GM23338 (cell line): ENCODE measurements at places on chromosomes 1 and 21. TPM values are rescaled to one million over a fixed set of nuclear protein-coding genes. Genes with fewer than 3 reads are reported as not detected.

NRDC gene
- total RNA-seq, result 121 and 129 TPM in 2 replicates

LMOD1 gene
- total RNA-seq, result 0.82 and 1.7 TPM in 2 replicates

PYHIN1 gene
- total RNA-seq, result not detected in 2 replicates

TRPM2 gene
- 0.83 and 2.0 TPM in 2 replicates for total RNA-seq

DNA sequence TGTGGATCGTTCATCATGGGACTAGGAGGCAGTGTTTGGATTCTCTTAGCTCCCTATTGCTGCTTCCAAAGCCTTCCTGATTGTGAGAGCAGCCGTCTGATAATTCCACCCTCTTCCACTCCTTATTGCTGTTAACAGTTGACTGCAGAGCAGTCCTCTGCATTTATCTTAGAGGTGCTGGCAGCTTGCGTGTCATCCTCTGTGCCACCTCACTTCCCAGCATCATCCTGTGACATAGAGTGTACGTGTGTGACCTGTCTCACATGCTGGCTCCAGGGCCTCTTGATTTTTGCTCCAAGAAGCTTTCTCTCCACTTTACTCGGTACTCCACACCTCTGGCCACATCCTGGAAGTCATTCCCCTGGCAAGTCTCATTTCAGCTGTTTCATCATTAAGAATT is 53.0 kb upstream of the DYNLT5 start:
- no peaks in the 10 kb centered on the region for H3K27me3 ChIP-seq
- DNase-seq, result no peak
- H3K4me3 ChIP-seq, result no peak overlapping the region
- no peaks in the 10 kb centered on the region for H3K4me1 ChIP-seq
- no peak overlapping the region for H3K27ac ChIP-seq
- H3K36me3 ChIP-seq, result no peaks in the 10 kb centered on the region

DNA sequence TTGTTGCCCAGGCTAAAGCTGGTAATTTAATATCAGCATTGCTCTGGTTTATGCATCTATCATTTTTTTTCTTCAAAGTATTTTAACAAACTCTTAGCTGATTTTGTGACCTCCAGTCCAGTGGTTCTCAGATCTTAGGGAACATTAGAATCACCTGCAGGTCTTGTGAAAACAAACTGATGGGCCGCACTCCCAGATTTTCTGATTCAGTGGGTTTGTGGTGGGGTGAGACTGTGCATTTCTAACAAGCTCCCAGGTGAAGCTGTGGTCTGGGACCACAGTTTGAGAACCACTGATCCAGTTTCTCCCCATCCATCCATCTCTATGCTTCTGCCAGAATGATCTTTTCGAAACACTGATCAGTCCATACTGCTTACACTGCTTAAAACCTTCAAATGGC is 305.7 kb upstream of the USP24 start:
- no peaks in the 10 kb centered on the region for H3K27me3 ChIP-seq
- no peak overlapping the region for H3K27ac ChIP-seq
- H3K36me3 ChIP-seq, result no peaks in the 10 kb centered on the region
- no peak overlapping the region for H3K4me3 ChIP-seq
- H3K4me1 ChIP-seq, result no peaks in the 10 kb centered on the region

DNA sequence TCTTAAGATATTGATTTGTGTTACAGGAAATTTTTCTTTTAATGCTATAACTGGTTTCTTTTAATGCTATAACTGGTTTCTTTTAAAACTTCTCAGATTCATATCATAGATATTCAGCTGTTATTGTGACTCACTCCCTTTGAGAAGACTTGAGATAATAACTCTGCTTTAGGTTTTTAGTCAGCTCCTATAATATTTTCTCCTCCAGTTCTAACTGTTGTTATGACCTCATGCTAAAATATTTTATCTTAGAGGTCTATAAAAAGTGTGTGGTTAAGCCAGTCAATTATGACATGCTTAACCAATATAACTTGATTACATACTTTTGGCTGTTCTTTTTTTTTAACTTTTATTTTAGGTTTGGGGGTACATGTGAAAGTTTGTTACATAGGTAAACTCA is 280.2 kb downstream of the PTGER3 start:
- no peak overlapping the region for H3K4me3 ChIP-seq
- no peak overlapping the region for H3K27ac ChIP-seq
- DNase-seq, result no peak
- H3K4me1 ChIP-seq, result no peaks in the 10 kb centered on the region
- no peaks in the 10 kb centered on the region for H3K27me3 ChIP-seq
